Aorta (tissue), 5 donors: ENCODE measurements at places on chromosomes 11 and 22. TPM values are rescaled to one million over a fixed set of nuclear protein-coding genes. Genes with fewer than 3 reads are reported as not detected.

ZC3H7B gene
- total RNA-seq, result 50.0 TPM

C2CD3 gene
- 29.4 TPM for total RNA-seq

CCND1 gene
- 102 TPM for total RNA-seq

NXPE1 gene
- total RNA-seq, result not detected

GGTLC2 gene
- not detected for total RNA-seq

TSPAN32 gene
- total RNA-seq, result 3.5 TPM

SLC6A5 gene
- total RNA-seq, result not detected

POU2AF1 gene
- total RNA-seq, result 1.2 TPM

OR52H1 gene
- total RNA-seq, result 0.96 TPM

CABP7 gene
- not detected for total RNA-seq

MISFA gene
- 6.6 TPM for total RNA-seq

OR56A3 gene
- total RNA-seq, result not detected

PLAAT4 gene
- total RNA-seq, result 39.8 TPM

OR4C46 gene
- not detected for total RNA-seq

BIRC3 gene
- total RNA-seq, result 13.7 TPM

TMX2 gene
- 47.8 TPM for total RNA-seq

DSCAML1 gene
- 2.2 TPM for total RNA-seq

KRTAP5-1 gene
- total RNA-seq, result not detected

NCF4 gene
- 42.4 TPM for total RNA-seq
